Left renal pelvis (tissue), 4 donors: ENCODE measurements at places on chromosomes 2 and 18.

DNA sequence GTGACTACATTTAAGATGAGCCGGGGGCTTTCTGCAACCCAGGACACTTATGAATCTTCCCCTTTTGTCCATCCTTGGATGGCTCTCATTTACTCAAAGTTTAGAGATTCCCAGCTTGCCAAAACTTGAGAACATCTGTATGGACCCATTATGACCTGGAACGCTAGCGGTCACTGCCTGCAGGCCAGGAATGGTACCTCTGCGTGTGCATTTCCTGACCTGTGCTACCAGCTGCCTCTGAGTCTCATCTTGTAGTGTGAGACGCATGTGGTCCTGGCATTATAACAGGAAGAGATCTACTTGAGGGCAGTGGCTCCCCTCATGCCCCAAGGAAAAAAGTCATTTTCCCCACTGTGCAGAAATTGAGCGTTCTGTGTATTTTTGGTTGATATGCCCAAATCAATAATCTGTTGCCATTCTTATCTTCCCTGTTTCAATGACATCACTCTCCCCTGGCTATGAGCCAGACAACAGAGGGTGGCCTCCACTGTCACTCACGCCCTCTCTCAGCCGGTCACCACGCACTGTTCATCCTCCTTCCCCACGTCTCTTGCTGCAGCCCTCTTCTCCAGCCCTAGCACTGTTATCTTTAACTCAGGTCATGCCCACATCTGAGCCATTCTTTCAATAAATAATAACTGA is 28.5 kb upstream of the NPAS2 start:
- no peak for DNase-seq

DNA sequence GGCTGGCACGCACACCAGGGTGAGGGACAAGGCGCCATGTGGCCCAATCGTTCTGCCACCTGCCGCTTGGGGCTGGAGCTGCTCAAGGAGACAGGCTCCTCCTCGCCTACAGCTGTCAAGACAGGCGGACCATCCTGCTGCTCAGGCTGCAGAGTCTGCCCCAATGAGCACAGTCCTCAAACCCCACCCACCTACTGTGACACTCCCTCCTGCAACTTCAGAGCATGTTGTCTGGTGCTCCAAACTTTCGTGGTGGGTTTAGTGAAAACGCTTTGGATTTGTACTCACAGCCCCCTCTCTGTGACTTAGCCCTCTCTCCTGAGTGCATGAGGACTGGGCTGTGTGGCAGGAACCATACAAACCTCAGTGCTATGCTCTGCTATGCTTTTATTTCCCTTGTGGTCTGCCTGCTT is 23.2 kb upstream of the SLC35F6 start:
- DNase-seq, result no peak

GRCh38 chr18:77069931-77070330 is 62.7 kb downstream of the MBP start:
- no peak for DNase-seq

DNA sequence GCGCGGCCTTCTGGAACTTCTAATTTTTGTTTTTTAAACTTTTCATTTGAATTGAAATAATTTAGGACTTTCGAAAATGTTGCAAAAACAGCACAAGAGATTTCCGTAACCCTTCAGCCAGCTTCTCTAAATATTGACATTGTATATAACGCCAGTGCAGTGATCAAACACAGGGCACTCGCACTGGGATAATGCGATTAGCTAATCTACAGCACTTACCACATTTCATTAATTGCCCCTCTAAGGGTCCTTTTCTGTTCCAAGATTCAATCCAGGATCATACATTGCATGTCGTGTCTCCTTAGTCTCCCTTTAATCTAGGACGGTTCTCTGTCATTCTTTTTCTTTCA is 343 bp upstream of the CD302 start:
- no peak for DNase-seq

DNA sequence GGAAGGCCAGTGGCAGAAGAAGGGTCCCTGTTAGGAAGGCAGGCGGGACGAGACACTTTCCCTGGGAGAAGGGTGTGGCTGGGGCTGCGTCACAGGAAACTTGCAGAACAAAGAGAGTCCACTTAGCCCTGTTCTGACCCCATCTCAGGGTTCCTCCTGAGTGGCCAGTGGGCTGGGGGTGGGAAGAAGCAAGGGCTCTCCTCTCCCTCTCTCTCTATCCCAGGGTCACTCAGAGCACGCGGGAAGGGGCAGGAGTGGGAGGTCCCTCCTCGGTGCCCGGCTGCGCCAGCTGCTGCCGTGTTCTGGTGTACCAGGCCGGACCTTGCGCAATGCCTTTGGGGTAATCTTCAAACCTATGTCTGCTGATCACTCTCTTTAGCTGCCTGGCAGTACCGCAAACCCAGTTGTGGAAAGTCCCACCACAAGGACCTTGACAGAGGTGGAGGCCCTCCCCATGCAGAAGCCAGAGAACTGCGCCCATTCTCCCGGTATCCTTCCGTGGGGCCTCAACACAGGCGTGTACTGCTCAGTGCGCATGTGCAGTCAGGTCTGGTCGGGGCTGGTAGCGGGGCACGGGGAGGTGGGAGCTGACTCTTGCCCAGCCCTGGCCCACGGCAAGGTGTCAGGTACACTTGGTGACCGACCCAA is 47.8 kb upstream of the ST3GAL5 start:
- no peak for DNase-seq

- no peak for DNase-seq
Observed at GRCh38 chr2:53476834-53477233, 290.8 kb upstream of the CHAC2 start.
